ENCODE measurements at places on chromosomes 6 and 20.

GRCh38 chr6:75676377-75676776 is 72.7 kb upstream of the MYO6 start:
- no peak for DNase-seq

GRCh38 chr6:82951389-82951788 is 114.3 kb downstream of the UBE3D start:
- DNase-seq = no peak

GRCh38 chr6:2970753-2971419 is 481 bp downstream of the SERPINB6 start:
- DNase-seq = peak; percentile 55

DNA sequence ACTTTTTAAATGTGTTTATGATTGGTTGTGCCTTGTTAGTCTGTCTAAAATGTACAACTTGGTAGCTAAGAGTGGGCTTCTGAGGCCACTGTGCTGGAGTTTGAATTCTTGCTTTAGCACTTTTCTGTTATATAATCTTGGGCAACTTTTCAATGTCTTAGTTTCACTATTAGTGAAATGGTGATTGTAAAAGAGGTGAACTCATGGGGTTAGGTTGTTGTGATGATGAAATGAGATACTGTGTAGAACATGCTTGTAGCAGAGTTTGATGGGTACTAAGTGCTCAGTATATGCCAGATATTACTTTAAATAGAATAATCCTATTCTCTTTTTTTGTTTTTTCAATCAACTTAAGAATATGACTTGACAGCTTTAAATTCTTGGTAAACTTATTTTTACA is 624.7 kb downstream of the CD109 start:
- DNase-seq = no peak

- DNase-seq = no peak
Measured at GRCh38 chr6:56513631-56514030, 129.1 kb downstream of the DST start.

GRCh38 chr6:167120583-167120903 is 2.4 kb upstream of the CCR6 start:
- DNase-seq = no peak

DNA sequence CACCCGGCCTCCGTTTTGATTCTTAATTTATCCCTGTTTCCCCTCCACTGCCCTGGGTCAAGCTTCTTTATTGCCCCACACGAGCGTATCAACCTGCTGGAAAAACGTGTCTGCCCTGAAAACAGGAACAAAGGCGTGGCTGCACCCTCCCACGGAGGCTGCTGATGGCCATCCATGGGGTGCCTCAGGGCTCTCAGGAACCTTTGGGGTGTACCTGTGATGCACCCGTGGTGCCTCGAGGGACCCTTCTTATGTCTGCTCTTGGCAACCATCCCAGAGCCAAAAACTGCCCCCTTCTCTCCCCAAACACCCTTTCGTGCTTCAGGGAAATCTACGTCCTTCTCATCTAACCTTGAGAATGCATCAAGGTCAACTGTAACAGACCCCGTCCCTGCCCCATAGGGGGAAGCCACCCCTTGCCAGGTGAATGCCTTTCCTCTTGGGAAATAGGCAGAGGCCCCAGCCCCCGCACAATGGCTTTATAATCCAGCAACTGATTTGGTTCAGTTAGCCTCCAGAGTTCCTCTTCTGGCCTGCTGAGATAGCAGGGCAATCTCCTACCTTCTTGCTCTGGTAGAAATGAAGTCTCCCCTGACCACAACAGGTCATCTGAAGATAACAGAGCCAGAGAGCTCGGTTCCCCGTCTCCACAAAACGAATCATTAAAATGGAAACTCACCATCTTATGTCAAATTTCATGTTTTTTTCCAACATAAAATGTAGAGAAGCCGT is 29.4 kb downstream of the PSMG4 start:
- DNase-seq = no peak

- no peak for DNase-seq
Measured at GRCh38 chr6:16657768-16658167, 103.5 kb downstream of the ATXN1 start.

- DNase-seq = no peak
Measured at GRCh38 chr6:7562769-7563168, 21.3 kb downstream of the DSP start.

- DNase-seq = no peak
Measured at GRCh38 chr6:89984926-89985750, 90.9 kb downstream of the GJA10 start.

DNA sequence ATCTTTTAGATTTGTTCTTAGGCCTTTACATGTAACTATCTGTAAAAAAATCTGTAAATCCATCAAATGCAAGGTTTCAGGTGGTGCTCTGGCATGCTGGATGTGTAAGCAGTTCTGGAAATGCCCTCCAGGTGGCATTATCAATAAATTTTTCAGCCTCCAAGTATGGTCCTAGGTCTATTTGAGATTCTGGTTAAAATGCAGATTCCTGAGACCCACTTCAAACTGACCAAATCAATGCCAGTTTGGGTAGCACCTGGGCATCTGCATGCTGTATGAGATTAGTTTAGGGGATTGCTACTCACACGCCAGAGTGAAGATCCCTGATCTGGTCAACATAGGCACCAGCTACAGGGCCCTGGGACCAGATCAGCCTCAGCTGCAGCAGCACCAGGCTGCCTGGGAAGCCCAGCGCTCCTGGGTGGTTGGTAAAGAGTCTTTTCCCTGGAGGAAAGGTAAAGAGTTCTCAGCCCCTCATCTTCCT is 507.3 kb upstream of the CITED2 start:
- DNase-seq = peak; percentile 7

- DNase-seq = no peak
Measured at GRCh38 chr6:169189182-169189581, 64.5 kb downstream of the THBS2 start.

DNA sequence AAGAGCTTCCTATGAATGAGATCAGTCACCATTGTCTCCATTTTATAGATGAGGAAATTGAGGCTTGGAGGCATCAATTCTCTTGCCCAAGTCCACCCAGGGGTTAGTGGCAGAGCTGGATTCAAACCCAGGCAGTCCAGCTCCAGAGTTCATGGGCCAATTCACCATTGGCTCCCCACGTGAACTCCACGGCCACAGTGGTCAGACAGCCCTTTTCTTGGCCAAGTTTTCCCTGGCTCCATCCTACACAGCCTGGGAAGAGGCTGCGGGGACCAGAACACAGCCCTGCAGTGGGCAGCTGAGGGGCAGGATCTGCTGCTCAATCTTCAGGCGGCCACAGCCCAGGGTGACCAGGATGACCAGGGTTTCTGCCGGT is 20.5 kb downstream of the TGM2 start:
- no peak for DNase-seq

GRCh38 chr6:113551168-113551567 is 306.0 kb upstream of the MARCKS start:
- no peak for DNase-seq

GRCh38 chr20:44598423-44599305 is 16.3 kb downstream of the PKIG start:
- DNase-seq = no peak

DNA sequence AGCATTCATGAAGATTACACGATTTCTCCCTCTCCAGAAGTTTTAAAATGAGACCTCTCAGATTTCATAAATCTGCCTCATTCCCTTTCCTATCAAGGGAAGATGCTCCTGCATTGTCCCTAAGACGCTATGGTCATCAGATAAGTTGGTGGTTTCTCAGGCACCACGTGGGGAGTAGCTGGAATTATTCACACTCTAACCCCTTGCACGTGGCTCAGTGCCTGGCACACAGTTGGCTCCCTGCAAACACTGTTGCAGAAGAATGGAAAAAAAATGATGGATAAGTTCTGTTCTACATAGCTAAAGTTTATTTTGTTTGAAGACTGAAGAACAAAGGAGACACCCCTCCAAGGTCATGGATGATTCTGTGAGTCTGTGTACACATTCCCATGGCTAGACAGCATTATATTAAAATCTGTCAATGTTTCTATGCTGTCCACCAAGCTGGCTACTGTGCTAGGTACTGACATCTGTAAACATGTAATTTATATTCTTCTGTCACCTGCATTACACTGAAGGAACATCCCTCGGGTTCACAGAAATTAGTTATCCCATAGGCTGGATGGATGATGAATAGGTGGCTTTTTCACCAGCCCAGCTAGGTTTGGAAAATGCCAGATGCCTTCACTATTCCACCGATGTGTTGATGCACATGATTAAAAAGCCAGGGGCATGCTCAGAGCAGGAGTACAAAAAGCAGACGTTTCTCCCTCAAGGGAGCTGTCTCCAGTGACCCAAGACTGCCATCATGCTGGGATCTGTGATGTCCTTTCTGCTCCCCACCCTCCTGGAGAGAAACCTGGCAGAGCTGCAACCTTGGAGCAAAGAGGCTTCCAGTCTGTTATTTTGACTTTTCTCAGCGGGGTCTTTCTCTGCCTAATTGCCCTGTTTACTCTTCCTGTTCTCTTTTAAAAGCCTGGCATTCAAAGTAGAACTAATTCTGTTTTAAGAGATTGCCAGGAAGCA is 610.5 kb downstream of the UTRN start:
- no peak for DNase-seq

- no peak for DNase-seq
Measured at GRCh38 chr6:52317841-52318581, 33.5 kb upstream of the MCM3 start.

DNA sequence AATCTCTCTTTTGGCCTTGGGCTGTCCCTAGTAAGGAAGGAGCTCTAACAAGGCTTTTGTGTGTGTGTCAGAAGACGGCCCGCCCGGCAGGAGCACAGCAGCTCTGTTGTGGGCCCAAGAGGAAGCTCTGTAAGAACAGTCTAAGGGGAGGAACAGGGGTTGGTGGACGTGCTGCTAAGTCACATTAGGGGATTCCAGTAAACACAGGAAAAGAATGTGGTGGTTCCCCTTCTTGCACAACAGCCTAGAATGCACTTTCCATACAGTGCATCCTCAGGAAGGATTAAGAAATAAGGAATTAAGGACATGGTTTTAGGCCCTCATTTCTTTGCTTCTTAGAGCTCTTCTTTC is 114.5 kb downstream of the RNF144B start:
- DNase-seq = no peak

DNA sequence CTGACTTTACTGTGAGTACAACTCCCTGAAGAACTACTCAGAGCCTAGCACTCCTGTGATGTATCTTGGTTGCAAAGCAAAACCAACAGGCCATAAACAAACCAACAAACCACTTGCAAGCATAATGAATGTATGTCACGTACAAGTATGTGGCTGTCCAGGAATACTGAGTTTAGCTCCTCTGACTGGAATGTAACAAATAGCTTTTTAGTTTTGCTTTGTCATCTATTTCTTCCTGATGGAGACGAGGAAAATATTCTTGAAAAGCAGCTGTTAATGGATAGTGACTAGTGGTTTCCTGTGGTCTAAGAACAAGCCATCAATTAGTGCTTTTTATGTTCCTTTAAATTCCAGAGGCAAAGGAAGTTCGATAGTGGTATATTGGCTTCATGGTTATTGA is 101.9 kb upstream of the LY86 start:
- no peak for DNase-seq

GRCh38 chr6:116767715-116768114 is 2.2 kb upstream of the FAM162B start:
- no peak for DNase-seq

DNA sequence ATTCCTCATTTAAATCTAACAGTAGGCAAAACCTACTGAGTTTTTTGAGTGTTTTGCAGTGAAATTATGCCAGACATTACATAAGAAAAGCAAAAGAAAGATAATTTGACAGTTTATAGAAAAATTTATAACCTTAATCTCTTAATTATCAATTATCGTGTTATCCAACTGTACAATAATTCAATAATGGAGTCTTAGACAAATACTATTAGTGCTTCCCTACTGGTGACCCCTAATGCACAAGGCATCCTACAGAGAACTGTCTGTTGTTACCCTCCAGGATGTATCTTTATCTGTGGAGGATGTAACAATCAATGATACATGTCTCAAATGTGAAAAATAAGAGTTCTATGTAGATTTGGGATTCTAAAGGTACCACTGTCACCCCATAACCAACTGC is 1687.6 kb downstream of the GRIK2 start:
- no peak for DNase-seq

GRCh38 chr6:11414176-11414963 is 123.2 kb upstream of the TMEM170B start:
- no peak for DNase-seq

DNA sequence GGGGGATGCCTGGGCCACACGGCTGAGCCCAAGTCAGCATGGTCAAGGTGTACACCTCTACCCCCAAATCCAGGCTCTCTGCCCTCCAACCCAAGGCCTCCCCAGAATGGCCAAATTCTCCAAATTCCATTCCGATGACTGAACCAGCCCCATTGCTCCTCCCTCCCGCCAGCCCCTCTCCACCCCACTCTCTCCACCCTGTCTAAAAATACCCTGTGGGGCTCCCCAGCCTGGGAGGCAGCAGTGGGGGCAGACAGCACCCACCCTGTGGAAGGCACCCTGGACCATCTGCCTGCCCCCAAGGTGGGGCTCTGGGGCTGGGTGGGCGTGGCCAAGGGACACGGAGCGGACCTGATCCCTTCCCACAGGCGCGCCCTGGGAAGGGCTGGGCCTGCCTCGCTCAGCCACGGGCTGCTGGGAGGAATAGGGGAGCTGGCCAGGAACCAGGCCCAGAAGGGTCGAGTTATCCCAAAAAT is 11.4 kb downstream of the TEAD3 start:
- no peak for DNase-seq

GRCh38 chr20:50427719-50428083 is 82.5 kb upstream of the PTPN1 start:
- DNase-seq = no peak

DNA sequence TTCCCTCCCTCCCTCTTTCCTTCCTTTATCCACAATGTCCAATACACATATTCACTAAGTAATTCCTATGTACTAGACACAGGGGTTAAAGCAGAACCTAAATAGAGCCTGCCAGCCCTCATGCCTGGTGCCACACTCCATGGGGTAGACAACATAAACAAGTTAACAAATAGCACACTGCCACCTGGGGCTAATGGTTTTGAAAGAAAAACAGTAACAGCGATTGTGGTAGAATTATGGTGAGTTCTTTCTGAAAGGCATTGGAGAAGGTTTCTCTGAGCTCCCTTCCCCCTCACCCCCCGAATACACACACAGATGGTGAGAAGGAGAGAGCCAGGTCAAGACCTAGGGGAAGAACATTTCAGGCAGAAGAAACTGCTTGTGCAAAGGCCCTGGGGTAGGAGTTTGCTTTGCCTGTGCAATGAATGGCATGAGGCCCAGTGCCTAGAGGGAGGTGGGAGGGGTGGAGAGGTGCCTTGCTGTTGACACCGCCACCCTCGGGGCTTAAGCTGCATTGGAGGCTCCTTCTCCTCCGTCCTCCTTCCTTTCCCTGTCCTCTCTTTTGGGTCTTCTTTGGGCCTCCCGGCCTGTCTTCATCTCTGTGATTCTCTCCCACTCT is 502.4 kb upstream of the SULF2 start:
- DNase-seq = no peak
